ENCODE measurements at places on chromosomes 5 and 9.
A peak's percentile ranks its signal among the peaks of the same experiment; 100 is the strongest.

DNA sequence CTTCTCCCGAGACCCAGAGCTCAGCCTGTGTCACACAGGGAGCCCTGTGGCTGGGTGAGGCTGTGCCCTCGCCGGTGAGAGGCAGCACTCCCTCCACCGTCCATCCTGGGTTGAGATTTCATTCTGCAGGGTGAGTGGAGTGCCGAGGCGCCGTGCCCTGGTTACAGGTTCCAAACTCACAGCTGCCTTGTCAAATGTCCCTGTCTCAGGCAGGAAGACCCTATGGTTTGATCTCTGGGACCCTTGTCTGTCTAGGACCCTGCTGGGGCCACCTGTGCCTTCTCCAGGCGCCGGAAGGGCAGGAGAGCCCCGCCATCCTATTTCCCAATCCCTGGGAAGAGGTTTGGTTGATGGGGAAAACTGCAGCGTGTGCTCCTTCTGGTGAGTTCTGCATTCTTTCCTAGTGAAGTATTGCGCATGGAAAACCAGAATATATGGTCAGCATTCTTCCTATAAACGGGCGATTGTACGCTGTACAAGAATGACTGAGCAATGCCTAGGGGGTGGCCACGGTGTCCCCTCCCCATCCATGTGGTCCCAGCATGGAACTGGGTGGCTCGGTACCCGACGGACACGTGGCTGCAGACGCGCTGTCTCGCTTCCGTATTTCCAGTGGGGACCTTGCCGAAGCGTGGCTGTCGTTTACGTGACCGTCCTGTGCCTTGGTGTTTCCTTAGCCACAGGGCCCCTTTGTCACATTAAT, 95.9 kb upstream of the COL5A1 start:
- no peak for DNase-seq

GRCh38 chr5:152542741-152543140, 137.7 kb upstream of the NMUR2 start:
- DNase-seq, result no peak

GRCh38 chr5:147084702-147085101, 150.1 kb upstream of the STK32A start:
- no peak for DNase-seq

DNA sequence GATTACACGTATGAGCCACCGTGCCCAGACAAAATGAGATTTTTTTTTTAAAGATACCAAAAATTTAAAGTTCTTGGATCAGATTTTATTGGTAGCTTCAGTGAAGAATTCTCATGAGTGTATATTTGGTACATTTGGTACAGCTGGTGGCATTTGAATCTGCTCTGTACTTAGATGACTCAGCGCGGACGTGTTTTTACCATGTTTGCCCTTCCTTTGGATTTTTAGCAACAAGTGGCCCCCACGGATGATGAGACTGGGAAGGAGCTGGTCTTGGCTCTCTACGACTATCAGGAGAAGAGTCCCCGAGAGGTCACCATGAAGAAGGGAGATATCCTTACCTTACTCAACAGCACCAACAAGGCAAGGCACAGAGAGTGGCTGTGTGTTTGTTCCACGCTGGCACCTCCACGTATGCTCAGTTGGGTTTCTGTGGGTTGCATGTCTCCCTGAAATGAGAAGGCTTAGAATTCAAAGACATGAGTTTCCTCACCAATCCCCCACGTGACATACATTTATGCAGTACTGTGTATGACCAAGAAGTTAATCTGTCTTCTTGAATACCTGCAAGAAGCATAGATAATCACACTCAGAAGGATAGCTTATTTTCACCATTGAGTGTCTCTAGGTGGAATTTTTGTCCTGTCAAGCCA, 36.3 kb downstream of the SPTAN1 start:
- no peak for DNase-seq

GRCh38 chr5:684751-685216, 8.4 kb downstream of the TPPP start:
- DNase-seq, result no peak

- DNase-seq, result no peak
These were observed 190.7 kb downstream of the CD180 start for GRCh38 chr5:67005737-67006499.

DNA sequence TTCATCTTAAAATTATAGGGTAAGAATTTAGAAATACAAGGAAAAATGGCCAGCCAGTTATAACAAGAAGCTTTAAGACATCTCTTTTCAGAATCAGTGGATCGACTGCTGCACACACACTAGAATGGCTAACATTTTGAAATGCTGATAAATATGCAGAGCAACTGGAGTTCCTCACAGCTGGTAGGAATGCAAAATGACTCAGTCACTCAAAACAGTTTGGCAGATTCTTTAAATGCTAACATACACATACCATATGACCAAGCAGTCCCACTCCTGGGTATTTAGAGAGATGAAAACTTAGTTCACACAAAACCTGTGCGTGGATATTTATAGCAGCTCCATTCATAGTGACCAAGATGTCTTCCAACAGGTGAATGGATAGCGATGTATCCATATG, 23.2 kb upstream of the PSAT1 start:
- no peak for DNase-seq

DNA sequence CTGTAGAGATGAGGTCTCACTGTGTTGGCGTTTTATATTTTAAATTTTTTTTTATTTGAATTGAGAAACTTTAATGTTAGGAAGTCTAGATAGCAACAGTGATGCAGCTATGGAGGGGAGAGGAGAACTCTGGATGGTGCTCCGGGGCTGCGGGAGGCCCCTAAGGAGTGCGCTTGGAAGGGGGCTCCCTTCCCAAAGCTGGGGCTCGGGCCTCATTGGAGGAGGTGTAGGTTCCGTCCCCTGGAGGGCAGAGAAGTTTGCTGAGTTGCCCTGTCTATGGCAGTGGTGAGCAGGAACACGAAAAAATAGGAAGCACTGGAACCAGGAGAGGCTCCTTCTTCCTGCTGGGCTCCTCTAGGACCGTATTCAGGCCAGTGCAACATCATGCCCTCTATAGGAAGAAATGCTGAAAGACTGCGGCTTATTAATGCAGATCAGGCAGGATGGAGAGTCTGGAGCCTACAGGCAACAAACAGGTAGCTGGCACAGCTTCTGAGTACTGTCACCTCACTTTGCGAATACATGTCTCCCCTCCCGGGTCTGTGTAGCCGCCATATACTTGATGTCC, 16.1 kb downstream of the AHRR start:
- DNase-seq, result no peak

- no peak for DNase-seq
These were observed 193.8 kb downstream of the SLF1 start for GRCh38 chr5:94812232-94812631.

GRCh38 chr5:128196791-128197190, 113.2 kb downstream of the SLC12A2 start:
- no peak for DNase-seq

DNA sequence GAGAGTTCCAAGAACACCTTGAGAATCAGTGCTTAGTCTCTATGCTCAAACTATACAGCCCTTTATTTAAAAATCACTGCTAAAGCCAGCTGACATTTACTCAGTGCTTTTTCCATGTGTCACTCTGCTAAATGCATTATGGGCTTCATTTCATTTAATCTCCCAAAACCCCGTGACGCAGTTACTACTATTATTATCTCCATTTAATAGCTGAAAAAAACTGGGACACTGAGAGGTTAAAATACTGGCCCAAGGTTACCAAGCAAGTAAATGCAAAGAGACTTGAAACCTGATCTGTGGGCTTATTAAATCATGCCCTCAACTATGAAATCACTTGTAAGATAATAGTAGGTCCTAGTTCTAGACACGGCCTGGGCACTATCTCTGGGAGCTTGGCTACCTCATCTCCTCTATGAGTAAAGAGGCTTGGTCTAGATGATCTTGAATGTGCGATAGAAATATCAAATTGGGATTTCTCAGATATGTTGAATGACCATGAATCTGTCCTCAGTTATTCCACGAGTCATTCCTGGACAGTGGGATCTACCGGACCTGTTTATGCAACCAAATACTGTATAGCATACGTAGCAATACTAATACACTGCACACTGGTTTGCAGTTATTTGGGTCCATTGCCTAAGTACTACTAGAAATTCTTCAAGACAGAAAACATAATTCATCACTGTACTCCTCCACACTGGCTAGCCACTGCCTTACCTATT, 32.3 kb downstream of the MARCHF11 start:
- DNase-seq, result no peak

- DNase-seq, result no peak
These were observed 20.6 kb downstream of the ZNF618 start for GRCh38 chr9:113896713-113897112.

DNA sequence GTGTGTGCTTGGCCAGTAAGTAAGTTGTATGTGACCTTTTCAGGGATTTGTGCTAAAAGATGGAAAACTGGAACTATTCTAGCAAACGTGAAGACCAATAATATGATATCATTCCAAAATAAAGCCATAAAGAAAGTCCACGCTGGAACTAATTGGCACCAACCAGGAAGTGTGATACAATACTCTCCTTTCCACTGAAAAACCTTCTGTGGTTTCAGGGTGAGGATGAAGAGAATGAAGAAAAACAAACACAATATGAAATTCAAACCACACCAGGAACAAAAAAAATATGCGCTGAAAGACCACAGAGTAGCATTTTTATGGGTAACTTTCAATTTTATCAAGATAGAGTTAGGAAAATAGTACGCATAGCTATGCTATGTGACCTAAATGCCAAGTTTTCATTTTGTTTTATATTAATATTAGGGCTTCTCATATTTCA, 105.8 kb downstream of the EFNA5 start:
- DNase-seq, result no peak

DNA sequence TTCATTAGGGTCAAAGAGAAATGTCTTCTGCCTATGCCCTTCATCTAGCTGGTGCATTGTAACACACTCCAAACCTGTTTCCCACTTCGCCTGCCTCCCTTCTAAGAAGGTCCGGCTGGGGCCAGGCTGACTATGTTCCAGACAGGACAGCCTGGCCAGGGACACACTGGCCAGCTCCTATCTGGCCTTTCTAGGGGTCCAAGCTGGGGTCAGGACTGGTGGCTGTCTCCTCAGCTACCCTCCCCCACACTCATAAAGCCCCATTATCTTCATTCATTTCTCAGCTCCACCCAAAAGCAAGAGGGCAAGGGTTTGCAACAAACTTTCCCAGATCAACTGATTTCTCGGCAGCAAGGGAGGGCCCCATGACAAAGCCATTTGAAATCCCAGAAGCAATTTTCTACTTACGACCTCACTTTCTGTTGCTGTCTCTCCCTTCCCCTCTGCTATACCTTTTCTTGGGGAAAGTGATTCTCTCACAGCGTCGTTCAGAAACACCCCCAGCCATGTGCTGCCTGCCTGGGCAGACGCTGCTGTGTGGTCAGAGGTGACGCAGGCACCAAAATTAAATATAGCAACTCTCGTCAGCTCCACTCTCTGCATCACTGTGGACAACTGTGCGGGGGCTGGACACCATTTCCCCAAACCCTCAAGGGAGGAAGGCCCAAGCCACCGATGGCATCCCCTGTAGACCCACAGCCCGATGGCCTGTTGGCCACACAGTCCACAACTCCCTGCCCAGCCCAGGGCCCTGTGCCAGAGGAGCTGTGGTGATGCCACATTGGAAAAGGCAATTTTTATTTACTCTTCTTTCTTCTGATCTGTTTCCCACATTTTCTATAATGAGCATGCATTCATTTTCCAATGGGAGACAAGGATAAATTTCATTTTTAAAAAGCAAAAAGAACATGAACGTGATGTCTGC, 6.1 kb downstream of the IL13 start:
- DNase-seq, result no peak

GRCh38 chr9:95008151-95008771, 281.8 kb downstream of the AOPEP start:
- DNase-seq, result no peak

GRCh38 chr9:37324261-37324683, 98.2 kb upstream of the GRHPR start:
- no peak for DNase-seq

DNA sequence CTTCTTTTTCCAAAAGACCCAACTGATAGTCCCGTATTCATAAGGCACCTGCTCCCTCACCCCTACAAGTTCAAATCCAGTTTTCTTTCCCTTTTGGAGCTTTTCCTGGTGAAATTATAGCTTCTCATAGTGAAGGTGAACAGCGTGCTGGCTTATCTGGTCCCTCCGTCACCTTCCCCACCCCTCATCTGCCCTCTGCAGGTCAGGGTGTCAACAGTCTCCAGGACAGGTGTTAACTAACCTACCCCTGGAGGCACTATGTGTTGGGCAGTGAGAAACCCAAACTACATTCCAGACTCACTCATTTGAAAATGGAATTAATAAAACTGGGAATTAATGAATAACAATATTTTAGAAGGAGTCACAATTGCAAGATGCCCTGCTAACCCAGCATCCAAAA, 109.0 kb upstream of the TAS2R1 start:
- no peak for DNase-seq

DNA sequence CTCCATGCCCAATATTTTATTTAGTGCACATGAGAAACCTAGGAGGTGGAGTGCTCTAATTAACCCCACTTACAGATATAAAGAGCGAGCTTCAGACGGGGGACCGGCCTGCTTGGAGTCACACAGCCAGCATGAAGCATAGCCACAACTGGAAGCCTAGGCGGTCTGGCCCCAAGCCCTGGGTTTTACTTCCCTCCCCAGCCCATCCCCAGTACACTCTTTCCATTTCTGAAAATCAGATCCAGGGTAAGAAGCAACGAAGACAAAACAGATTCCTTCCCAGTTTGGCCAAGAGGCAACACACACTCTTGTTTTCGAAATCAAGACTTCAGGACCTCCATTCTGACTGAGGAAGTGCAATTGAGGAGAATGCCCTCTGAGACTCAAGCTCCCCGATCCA, 27.1 kb downstream of the KCNMB1 start:
- DNase-seq, result peak; percentile 55

- no peak for DNase-seq
These were observed 865.4 kb downstream of the MAT2B start for GRCh38 chr5:164370841-164371240.

DNA sequence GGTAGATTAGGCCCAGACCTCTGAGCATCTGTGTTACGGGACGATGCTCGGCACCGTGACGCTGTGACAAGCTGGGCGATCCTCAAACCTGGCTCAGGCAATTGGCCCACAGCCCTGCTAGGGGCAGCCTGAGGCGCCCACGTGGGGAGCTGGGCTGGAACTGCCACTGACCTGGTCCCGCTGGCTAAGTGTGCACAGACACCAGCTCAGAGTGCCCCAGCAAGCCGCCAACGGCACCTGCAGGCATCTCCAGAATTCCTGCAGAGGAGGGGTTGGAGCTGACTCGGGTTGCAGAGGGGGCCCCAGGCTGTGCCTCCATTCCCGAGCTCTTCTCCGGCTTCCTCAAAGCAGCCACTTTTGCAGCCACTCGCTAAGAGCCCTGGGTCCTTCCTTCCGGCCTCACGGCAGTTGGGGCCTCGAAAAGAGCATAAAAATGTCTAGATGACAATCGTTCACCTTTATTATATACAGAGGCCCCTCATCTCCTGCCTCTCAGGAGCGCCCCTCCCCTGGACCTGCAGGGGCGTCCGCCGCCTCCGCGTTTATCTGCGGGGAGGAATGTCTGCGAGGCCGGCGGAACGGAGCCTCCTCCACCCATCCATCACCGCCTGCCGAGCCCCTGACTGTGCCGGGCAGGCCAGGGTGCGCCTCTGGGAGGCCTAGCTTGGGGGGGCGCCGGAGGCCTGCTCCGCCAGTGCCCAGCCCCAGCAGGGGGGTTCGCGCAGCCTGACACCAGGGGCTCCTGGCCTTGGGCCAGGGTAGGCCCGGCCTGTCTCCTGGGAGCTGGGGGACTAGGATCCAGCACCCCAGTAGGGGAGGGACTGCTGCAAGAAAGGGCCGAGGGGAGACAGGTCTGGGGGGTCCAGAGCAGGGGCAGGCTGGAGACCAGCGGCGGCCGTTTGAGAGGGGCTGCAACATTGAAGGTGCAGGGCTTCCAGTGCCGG, 144.9 kb downstream of the BARX1 start:
- no peak for DNase-seq

GRCh38 chr9:17942498-17942897, 363.6 kb downstream of the SH3GL2 start:
- no peak for DNase-seq

- DNase-seq, result no peak
These were observed 55.1 kb downstream of the NUP214 start for GRCh38 chr9:131180454-131180853.
